ENCODE measurements at places on chromosomes 1 and 21.

GRCh38 chr21:43311301-43311817 is 115.6 kb downstream of the SIK1 start:
- no peak for DNase-seq

DNA sequence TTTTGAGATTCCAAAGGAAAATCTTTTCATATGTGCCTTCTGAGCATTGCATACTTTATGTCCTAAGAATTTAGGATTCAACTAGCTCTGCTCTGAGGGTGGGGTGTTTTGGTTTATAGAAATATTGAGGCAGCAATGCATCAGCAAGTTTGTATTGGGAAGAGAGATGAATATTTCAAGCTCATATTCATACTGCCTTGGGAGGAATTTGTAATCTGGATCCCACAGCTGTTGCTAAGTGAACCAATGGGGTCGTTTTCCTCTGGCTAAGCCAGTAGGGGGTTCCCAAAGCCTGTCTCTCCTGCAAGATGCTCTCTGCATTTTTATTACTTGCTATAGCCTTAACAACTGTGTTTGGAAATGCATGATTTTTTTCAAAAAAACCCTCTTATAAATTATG is 130.6 kb downstream of the SNX7 start:
- no peak for DNase-seq

DNA sequence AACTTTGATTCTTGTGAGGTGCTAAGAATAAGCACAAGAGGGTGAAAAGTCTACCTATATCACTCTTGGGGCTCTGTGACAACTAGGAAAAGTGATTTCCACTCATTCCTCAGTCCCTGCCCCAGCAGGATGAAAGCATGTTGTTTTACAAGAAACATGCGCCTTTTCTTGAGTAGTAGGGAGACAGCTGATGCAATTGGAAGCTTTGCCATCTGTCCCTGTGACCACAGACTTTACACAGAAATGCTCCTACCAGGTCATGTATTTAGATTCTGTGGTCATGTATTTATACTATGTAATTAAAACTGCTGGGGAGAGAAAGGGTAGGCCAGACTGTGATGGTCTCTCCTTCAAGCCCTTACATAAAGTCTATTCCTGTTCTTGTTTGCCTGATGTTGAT is 445.5 kb downstream of the PTPRC start:
- no peak for DNase-seq

- DNase-seq, result no peak
Observed at GRCh38 chr1:58574816-58575215, 2.2 kb downstream of the TACSTD2 start.

DNA sequence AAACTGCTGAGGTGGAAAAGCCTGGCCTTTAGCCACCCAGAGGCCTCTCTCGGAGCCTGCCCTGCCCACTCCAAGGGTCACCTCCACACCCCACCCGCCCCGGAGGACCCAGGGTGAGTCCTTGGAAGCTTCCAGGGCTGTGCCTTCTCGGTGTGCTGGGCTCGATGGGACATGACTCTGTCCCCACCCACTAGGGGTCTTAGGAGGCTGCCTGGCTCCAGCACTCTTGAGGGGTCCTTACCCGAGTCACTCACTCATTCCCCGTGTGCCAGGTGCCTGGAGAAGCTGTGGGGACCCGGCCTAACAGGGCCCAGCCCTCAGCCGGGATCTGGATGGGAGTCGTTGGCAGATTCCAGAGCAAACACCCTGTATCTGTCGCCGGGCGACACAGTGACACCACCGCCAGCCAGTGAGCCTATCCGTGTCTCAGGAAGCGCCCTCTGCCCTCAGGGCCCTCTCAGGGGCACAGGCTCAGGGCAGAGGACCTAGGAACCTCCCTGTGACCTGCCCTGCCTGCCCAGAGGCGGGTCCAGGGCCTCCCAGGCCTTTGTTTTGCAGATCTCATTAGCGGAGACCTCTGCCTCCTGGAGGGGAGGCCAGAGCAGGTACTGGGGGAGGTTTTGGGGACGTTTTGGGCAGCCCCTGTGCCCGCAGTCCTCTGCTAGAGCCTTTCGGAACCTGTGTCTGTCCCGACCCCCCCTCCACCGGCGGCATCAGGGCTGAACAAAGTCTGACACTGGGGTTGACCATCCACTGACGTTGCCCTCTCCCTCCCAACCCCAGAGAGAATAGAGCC is 3.1 kb upstream of the PRKCZ start:
- no peak for DNase-seq

GRCh38 chr1:152112101-152112884 is 3.0 kb downstream of the TCHH start:
- DNase-seq, result peak; percentile 4

DNA sequence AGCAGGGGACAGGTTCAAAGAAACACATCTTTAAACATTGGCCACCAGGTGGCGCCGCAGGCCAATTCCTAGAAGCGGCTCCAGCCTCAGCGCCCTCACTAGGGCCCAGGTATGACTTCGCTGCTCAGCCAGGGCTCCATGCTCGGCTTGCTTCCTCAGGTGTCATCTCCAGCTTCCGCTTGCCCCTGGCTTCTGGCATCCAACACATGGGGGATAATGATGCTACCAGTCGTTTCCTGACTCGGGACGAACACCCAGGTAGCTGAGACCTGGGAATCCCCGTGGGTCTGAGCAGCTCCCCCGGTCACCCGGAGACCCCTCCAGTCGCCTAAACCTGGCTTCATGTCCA is 8.5 kb upstream of the MEX3A start:
- DNase-seq, result peak; percentile 89

DNA sequence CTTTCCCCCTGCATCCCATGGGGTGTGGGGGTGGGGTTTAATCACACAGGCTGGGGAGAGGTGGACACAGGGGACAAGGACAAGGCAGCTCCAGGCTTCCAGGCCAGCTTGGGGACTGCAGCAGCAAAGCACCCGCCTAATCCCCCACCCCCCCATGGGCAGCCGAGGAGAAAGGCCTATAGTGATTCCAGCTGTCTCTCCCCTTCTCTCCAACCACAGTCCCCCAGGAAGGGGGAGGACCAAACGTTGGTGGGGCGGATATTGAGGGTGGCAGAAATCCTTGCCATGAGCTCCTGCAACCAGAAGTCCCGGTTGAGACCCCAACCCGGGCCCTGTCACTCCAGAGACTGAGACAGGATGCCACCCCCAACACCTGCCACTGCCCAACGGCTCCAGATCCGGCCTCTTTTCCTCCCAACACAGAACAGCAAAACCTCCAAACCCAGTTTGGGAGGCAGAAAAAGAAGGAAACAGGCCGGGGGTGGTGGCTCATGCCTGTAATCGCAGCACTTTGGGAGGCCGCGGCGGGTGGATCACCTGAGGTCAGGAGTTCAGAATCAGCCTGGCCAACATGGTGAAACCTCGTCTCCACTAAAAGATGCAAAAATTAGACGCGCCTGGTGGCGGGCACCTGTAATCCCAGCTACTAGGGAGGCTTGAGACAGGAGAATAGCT is 1.7 kb downstream of the EPHA2 start:
- no peak for DNase-seq

GRCh38 chr21:16945580-16945979 is 567.3 kb upstream of the CXADR start:
- DNase-seq, result no peak

DNA sequence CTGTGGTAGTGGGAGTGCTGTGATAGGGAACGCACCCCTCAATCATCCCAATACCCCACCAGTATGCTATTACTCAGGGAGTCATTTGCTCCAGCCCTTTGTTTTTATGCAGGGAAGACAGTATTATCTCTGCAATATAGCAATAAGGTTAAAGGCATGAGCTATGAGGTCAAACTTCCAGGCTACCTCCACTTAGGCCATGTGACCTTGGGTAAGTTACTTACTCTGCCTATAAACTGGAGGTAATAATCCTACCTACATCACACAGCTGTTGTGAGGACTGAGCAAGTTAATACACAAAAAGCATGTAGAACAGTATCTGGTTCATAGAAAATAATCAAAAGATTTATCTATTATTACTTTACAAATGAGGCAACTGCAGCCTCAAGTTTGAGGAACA is 30.1 kb downstream of the MEF2D start:
- DNase-seq, result no peak

GRCh38 chr1:156768610-156769295 is 1.4 kb downstream of the PRCC start:
- DNase-seq, result no peak

DNA sequence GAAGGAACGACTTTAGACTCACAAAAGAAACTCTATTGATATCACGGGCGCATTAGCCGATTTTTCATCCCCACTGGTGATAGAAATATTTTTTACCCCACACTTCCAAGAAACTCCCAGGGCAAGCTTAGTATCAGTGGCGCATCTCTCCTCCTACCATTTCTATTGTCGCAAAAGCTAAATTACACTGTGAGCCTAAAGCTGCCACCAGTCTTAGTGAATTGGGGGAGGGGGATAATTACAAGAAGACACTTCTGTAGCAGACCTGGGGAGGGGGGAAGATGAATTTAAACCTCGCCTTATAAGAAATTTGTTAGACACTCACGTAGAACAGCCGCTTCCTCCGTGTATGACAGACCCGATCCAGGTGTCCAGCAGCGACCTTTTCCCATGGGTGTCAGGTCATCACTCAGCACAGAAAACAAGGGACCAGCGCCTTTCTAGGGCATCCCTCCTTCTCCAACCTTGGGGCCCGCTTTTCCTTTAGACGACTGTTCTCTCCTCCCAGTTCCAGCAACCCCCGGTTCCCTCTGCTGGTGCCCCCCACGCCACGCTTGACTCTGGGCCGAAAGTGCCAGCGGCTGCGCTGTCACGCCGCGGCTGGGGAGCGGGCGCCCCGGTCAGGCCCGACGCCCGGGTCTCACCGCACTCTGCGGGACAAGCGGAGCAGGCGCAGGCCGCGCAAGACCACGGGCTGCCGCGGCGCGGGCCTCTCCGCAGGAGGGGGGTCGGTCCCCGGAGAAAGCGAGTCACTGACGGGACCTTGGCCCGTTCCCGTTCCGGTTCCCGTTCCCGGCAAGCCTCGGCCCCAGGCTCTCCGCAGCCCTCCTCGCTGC is 821 bp downstream of the PHC2 start:
- DNase-seq, result no peak

DNA sequence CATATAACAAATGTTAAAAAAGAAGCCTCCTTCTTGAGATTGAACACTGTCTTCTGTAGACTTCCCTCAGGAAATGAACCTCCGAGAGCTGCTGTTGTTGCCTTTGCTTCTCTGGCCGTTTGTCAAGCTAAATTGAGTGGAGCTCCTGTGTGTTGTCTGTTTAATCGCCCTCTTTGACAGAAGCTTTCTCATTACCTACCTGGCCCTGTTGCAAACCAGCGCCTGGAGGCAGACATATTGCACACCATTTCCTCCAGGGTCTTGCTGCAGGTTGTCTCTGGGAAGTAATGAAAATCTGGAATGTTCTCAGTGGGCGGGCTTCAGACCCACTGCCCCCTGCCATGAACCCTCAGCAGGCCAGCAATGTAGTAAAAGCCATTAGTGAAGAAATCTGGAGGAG is 83.3 kb downstream of the GABPA start:
- no peak for DNase-seq

DNA sequence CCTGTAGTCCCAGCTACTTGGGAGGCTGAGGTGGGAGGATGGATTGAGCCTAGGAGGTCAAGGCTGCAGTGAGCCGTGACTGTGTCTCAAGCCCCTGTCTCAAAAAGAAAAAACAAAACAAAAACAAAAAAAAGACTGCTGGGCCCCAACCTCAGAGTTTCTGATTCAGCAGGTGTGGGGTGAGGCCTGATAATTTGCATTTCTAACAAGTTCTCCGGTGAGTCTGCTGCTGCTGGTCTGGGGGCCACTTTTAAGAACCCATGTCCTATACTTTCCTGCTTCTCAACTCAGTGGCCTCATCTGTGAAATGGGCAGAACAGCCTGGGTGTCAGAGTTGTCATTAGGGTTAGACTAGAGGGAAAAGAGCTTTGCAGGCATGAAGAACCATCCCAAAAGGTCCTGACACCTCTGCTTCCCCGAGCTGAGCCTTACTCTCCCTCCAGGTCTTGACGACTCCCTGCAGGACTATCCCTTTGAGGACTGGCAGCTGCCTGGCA is 2.8 kb downstream of the CNKSR1 start:
- DNase-seq, result no peak

DNA sequence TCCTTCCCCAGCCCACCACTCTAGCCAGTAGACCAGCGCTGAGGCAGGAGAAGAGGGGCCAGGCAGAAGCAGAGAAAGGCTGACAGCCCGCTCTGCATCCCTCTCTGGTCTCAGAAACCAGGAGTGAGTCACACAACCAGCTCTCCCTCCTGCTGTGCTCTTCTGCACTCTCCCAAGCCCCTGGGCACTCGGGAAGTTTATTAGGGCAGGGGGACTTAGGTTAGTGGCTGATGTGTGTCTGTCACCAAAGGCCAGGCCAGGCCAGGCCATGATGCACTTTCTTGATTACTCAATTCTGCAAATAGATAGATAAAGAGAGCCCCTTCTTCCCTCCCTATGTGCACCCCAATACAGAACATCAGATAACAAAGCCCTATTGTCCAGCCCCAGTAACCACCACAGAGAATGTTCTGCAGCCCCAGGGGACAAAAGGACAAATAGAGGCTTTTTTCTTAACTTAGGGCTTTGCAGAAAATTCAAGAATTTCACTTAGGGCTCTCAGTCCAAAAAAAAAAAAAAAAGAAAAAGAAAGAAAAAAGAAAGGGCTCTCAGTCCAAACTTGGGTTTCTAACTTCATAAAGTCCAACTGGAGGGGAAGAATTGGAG is 52.9 kb upstream of the CNTN2 start:
- DNase-seq, result no peak

- DNase-seq, result no peak
Observed at GRCh38 chr1:92085727-92086126, 5.6 kb downstream of the BTBD8 start.

DNA sequence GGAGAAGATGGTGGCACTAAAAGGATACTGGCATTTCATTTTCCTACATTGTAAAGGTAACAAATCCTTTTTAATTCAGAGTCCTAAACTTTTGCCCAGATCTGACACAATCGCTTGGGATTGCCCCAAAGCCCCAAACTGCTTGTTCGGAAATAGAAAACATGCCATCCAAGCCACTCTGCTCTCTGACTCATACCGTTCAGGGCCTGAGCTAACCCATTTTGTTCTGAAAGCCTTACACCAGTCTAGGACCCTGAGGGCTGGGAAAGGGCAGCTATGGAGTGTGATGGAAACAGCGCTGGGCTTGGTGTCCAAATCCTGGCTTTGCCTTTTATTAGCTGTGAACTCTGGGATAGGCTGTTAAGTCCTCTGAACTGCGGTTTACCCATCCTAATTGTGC is 159.4 kb upstream of the UBE2U start:
- no peak for DNase-seq

DNA sequence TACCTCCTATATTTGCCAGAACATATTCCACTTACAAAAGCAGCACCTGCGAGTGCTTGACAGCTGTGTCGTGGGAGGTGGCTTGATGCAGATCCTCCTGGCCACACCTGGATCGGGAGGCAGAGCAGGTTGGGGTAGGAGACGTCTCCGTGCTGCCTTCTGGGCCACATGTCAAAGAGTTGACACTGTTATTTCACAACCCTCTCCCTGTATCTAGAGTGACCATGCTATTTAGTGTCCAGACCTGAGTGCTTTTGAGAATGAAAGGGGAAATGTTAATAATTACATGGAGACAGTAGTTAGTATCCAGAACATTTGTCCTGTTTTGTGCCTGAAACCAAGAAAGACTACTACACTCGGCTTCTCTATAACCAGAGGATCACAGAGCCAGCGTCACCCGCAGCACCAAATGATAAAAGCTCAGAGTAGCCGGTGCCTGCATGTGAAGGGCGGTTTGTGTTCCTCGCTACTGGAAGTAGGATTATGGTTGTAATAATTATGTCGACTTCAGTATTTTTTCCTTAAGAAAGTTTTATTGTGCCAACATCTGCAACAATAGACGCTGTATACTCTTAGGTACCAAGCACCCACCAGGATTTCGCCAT is 77.1 kb downstream of the GALNT2 start:
- no peak for DNase-seq

GRCh38 chr1:87872189-87872588 is 543.5 kb downstream of the LMO4 start:
- no peak for DNase-seq

All from activated CD4-positive, alpha-beta T cell treated with anti-CD3 and anti-CD28 coated beads, Interleukin-2, Interleukin-4, amounts not matched to agents 100 ng/mL and 50 ng/mL, durations not matched to agents 16 hours and 8 hours (primary cell).